ENCODE measurements at places on chromosomes 2 and 18.
A peak's percentile ranks its signal among the peaks of the same experiment; 100 is the strongest.

- no peak for DNase-seq
Observed at GRCh38 chr2:105879106-105879802, 134.5 kb downstream of the NCK2 start.

- DNase-seq: no peak
Observed at GRCh38 chr18:22221350-22221749, 52.0 kb downstream of the GATA6 start.

GRCh38 chr2:204203704-204204103, 267.1 kb downstream of the ICOS start:
- DNase-seq: no peak

- no peak for DNase-seq
Observed at GRCh38 chr2:25582077-25582830, 91.1 kb downstream of the DTNB start.

DNA sequence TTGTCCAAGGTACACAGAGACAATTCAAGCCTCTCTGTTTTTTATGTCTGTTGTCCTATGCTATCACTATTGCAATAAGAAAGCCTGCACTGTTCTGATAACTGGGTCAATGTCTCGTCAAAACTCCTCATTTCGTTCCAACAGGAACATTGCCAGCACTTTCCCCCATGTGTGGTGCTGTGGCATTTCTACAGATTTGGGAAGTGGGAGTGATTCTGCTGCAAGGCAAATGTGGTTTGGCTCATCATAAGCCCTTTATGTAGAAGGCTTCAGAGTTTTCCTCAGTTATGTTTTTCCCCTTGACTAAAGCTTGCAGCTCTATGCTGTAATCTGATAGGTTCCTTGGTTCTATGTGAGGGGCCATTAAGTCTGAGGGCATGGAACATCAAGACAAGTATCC, 324.1 kb upstream of the TCF4 start:
- DNase-seq: no peak

GRCh38 chr18:36610661-36611060, 218.1 kb downstream of the TPGS2 start:
- DNase-seq: no peak

DNA sequence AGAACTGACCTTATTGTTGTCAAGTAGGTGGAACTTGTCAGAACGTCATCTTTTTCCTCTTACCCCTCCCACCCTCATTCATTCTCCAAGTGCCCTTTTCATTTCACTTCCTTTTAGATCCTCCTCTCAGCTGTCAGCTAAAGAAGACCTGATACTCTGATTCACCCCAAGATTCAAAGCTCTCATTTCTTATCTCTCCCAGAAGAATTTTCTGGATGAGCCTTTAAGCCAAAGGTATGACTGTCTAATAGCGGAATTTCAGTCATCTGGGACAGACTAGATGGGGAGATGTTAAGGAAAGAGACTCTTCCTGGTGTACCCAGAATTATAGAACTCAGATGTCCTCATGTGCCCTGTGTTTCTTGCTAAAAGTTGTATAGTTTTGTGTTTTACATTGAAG, 53.9 kb downstream of the TCF7L1 start:
- no peak for DNase-seq

- no peak for DNase-seq
Observed at GRCh38 chr2:54878182-54878581, 154.7 kb downstream of the EML6 start.

- DNase-seq: no peak
Observed at GRCh38 chr2:136021406-136021805, 36.0 kb upstream of the DARS1 start.

GRCh38 chr2:8848328-8849100, 11.1 kb upstream of the KIDINS220 start:
- no peak for DNase-seq

DNA sequence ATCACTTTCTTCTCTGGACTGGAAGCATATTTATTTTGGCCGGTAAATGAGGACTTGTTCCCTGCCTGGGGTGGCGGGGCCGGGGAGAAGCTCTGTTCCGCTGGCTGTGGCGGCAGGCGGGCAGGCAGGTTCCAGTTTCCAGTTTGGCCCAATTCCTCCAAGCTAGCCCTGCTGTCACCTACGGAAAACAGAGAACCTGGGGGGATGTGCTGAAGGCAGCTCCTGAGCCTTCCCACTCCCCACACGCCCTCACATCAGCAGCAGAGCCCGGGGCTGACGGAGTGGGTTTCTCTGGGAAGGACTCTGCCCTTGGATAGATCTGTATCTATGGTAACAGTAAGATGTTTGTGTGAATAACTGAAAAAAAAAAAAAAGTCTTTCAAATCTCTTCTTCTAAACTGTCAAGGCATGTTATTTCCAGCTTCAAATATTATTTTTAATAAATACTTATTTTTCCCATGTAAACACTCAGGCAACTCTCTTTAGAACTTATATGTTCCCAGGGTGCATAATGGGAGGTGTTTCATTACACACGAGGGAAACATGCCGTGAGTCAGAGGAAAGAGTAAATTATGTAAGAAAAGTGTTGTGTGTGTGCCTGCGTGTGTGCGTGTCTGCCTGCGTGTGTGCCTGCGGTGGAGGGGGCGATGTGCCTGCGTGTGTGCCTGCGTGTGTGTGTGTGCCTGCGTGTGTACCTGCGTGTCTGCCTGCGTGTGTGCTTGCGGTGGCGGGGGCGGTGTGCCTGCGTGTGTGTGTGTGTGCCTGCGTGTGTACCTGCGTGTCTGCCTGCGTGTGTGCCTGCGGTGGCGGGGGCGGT, 116.1 kb upstream of the ZNF516 start:
- no peak for DNase-seq

DNA sequence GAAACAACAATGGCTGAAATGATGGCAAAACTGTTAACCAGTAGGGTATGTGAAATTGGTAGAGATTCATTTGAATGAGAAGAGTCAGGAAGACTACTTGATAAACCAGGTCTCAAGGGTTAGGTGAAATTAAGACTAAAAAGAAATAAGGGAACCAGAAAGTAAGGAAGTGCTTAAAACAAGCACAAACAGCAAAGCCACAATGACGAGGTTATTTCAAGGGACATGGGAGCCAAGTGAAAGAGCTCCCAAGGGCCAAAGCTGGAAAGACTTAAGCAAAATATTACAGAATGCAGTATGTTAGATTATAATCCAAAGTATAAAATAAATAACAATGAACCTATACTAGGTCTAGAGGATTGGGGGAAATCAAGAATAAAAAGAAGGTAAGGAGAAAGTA, 19.3 kb upstream of the CD302 start:
- DNase-seq: no peak

DNA sequence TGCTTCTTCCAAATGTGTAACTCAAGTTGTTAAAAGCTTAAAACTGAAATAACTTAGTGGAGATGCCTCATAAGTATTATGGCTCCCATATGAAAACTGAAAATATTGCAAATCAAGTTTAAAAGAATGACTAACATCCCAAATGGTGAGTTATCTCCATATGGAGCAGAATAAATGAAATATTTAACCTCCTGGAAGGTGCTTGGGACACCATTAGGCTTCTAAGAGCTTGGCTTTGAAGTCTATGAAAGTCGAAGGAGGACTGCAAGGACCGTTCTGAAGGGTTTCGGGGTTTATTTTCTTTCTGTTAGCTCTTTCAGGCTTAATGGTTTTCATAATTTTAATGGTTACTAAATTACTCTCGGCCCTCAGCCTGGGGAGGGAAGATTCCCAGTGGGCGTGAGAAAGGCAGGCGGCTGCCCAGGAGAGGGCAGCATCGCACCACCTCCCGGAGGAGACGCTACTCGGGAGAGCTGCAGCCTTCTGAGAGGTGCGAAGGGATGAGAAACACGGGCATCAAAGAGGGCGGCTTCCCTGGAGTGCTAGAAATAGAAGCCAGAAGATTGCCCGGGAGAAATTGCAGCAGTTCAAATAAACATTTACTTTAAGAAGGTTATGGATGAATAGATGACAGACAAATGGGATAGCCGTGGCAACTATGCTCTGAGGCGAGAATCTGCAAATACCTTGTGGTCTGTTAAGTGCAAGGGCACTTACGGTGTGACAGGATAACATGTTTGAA, 43.1 kb downstream of the MAP3K19 start:
- peak; percentile 75 for DNase-seq

DNA sequence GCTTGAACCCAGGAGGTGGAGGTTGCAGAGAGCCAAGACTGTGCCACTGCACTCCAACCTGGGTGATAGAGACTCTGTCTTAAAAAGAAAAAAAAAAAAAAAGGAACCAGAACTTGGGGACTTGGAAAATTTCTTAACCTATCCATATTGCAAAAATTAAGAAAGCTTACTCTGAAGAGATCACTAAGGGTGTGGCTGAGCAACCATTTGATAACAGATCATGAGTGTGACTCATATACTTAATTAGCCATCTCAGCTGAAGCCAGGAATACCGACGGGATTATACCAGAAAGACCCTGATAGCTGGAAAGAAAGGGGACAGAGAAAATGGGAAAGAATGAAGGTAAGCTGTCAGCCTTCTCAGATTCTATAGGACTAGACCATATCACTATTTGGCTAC, 7.1 kb upstream of the ADD2 start:
- no peak for DNase-seq

DNA sequence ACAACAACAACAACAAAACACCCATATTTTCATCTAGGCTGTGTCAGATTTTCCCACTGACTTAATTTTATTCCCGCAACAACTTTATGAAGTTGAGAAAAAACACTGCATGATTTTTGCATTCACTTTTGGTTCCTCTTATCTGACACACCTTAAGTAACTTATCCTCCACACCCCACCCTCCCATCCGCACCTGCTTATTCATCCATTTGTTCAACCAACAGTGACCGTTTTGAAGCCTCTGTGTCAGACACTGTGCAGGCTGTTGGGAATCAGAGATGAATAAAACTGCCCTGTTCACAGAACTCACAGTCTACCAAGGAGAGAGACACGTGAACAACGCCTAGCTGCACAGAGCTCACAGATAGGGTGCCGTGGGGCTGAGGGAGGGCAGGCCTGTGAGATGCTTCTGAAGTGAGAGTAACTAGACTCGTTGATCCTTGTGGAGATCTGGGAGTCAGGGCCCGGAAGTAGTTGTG, 7.4 kb downstream of the CNNM4 start:
- no peak for DNase-seq

DNA sequence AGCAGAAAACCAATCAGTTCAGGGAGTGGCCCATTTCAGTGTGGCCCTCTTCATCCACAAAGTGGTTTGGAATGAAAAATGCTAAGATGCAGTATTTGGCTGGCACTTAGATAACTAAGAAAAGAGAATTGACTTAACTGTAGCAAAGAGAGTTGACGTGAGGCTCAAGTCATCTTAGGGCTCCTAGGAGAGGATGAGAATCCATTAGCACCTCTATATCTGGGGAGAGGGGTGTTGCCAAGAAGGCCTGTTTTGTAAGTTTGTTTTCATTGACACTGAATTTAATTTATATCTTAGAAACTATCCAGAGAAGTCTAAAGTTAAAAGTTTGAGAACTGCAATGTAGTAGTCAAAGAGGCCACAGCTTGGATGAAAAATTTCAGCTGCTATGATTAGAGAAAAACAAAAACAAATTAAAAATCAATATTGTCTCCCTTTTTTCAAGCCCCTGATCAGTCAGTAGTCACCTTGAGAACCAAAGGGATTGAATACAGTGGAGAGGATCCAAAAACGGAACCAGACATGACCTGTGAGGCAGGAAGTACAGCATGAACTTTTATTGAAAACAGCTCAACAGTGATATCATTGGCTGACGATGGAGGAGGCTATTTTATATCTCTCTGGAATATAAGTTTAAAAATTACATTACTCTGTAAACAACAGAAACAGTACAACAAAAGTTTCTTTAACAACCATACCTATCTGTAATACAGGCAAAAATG, 52.7 kb downstream of the PHLPP1 start:
- no peak for DNase-seq

DNA sequence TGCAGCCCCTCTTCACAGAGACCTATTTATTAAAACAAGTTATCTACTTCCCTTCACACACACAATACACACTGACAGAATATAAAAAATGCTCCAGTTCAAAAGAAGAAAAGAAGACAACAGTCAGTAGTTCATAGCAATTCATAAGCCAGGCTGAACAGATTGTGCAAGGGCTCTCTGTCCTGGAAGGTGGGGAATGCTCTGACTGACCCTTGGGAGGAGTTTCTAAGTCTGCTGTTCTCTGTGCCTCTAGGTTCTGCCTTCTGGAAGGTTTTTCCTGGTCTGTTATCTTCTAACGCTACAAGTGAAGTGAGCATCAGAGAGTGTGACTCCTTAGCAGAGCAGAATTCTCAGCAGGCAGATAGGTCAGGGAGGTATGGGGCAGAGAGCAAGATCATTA, 35.7 kb downstream of the SP3 start:
- no peak for DNase-seq

- no peak for DNase-seq
Observed at GRCh38 chr18:78492813-78493371, 486.7 kb upstream of the SALL3 start.

GRCh38 chr2:181999911-182000310, 14.3 kb downstream of the PPP1R1C start:
- DNase-seq: no peak

DNA sequence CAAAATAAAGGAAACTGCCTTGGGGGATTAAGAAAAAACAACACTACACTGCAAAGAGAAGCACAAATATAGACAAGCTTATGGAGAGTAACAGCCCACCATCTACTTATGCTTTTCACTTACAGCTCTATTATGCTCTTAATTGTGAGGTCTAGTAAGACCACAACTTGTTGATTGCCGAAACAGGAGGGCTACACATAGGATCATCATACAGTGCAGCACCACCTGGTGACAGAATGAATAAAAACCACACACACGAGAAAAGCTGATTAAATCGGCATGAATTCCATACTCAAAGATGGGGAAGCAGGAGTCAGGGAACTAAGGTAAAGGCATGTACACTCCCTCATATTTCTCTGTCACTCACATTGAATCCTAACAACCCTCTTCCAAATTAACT, 259.2 kb downstream of the IKZF2 start:
- no peak for DNase-seq

- no peak for DNase-seq
Observed at GRCh38 chr2:36964496-36965058, 1.8 kb downstream of the STRN start.

DNA sequence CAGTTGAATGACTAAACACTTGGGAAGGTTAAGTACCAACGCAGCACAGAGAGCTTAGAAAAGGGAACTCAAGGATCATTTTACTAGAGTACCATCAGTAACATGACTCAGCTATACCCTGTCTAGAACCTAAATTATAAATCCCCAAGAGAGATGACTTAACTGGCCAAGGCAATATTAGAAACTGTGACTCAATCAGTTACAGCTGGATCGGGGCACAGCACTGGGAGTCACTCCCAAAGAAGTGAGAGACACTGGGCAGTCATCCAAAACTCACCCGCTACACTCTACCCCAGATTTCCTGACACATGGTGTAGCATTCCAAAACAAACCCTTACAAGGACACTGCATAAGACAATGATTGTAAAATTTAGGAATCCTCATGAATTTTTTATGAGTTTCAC, 17.7 kb downstream of the IWS1 start:
- no peak for DNase-seq

Data from activated naive CD4-positive, alpha-beta T cell treated with Interleukin-2 at 50 U/mL for 16 hours (primary cell).